Kidney tubule cell (primary cell): ENCODE measurements at places on chromosomes 2 and 18.

- DNase-seq, result peak; percentile 44
These were observed 87.6 kb downstream of the MAIP1 start for GRCh38 chr2:200042944-200043343.

DNA sequence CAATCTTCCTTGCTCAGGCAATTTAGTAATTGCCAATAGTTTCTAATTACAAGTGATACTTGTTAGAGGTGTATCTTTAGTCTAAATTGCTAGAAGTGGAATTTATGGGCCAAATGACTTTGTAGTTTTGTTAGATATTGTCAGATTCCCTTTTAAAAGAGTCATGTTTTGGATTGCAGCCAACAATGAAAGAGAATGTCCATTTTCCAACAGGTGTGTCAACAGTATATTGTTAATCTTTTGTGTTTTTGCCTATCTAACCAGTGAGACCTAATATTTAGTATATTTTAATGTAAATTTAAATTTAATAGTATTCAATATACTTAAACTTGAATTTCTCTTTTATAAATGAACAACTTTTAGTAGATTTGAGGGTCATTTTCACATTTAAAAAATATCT lies 259.4 kb upstream of the ETAA1 start:
- peak; percentile 19 for DNase-seq

- DNase-seq, result no peak
These were observed 496.7 kb upstream of the MYT1L start for GRCh38 chr2:2827761-2828221.

DNA sequence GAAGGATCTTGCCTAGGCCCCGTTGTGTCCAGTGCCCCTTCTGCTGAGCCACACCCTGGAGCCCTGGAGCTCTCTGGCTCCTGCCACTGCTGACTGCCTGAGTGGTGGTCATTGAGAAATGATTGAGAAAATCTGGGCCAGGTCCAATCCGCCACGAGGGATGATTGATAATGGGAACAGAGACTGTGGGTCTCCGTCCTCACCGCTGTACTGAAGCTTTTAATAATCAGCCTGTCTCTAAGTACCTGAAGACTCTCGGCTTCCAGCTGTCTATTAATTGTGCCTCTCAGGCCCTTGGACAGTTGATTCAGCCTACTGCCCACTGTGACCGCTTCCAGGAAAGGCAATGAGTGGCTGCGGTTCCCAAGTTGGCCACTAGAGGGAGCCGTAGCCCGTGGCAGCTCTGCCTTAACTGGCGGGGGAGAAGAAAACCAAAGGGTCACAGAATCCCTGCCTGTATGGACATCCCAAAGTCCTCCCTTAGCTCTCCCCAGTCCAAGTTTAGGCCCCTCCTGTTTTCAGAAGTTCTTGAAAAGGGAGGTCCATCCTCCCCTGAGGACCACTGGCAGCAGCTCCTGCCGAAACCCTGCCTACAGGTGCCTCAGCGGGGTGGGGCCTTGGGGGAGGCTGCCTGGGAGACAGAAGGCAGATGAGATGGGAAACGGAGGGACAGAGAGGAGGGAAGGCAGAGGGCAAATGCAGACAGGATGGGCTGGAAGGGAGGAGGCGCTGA lies 213.6 kb downstream of the TNS1 start:
- DNase-seq, result peak; percentile 72

GRCh38 chr2:64637000-64637635 lies 16.6 kb downstream of the SERTAD2 start:
- no peak for DNase-seq

GRCh38 chr2:84880645-84881521 lies at the start of gene TRABD2A:
Gene TRABD2A (minus strand): TSS chr2:84881084. CDS start chr2:84881039, 45 bp downstream.
- DNase-seq, result no peak

DNA sequence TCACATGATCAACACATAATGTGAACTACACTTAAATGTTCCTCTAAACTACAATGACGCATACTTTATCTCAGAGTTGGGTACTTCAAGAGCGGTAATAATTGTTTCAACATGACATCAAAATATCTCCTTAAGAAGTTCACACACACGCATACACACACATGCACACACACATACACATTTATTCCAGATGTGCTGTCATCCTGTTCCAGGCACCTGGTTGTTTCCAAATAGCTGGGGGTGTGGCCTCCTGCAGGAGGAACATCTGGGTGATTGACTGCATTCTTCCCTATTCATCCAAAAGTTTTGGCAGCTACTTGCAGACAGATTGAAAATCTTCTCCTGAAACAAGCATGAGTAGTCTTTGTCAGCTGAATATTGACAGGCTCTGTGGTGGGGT lies 37.9 kb upstream of the PIK3C3 start:
- DNase-seq, result no peak

GRCh38 chr2:79876430-79876829 lies 363.6 kb downstream of the CTNNA2 start:
- DNase-seq, result peak; percentile 24

DNA sequence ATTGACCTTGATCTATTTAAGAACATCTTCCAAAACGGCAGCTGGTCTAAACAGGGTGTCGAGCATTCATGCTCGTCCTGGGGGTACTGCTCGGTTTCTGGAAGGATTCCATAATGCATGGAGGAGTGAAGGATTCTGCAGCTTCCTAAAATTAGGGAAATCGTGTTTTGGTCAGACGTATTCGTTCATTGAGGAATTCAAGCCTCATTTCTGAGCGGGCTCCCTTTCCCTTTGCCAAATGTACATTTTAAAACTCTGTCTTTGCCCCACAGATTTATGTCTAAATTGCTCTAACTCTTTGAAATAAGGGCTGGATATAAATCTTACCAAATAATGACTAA lies 144.0 kb downstream of the BCL11A start:
- no peak for DNase-seq

GRCh38 chr2:182280118-182280517 lies 146.7 kb downstream of the PDE1A start:
- DNase-seq, result peak; percentile 39

- DNase-seq, result no peak
These were observed 34.2 kb downstream of the PMS1 start for GRCh38 chr2:189818249-189819038.

DNA sequence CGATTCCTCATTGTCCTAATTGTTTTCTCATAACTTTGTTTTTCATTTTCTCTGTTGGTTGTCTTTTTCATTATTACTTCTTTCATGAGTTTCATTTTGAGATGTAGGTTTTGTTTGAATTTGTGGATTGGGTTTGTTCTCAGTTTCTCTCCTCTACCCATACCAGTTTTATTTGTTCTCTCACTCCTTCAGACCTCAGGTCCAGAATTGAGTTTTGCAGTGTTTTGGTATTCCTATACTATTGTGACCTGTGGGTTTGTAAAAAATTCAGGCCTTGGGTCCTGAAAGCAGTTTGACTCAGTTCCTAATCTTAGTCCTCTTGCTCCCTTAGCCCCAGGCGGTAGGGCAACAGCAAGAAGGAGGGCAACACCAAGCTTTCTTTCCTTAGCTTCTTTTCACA lies 28.3 kb upstream of the UBE2E3 start:
- no peak for DNase-seq

- DNase-seq, result peak; percentile 81
These were observed 21.6 kb upstream of the SPATA3 start for GRCh38 chr2:230974096-230974913.

DNA sequence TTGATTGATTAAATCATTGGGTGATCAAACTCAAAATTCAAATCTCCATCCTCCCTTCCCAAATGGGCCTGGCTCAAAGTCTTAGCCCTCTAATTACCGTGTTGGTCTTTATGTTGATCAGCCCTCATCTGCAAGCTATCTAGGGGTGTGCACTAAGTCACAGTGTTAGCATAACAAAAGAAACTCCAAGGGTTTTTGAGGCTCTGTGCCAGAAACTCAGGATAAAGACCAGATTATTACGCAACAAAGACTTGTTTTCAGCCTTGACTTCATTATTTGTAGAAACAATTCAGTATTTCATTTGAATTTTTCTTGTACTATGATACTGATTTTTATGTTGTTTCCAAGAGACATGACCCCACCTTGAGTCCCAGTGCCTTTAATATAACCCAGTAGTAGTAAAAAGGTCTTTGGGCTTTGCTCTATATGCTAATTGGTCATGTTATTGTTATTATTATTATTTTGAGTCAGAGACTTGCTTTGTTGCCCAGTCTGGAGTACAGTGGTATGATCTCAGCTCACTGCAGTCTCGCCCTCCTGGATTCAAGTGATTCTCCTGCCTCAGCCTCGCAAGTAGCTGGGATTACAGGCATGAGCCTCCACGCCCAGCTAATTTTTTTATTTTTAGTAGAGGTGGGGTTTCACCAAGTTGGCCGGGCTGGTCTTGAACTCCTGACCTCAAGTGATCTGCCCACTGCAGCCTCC lies 13.9 kb downstream of the PSMD14 start:
- no peak for DNase-seq

DNA sequence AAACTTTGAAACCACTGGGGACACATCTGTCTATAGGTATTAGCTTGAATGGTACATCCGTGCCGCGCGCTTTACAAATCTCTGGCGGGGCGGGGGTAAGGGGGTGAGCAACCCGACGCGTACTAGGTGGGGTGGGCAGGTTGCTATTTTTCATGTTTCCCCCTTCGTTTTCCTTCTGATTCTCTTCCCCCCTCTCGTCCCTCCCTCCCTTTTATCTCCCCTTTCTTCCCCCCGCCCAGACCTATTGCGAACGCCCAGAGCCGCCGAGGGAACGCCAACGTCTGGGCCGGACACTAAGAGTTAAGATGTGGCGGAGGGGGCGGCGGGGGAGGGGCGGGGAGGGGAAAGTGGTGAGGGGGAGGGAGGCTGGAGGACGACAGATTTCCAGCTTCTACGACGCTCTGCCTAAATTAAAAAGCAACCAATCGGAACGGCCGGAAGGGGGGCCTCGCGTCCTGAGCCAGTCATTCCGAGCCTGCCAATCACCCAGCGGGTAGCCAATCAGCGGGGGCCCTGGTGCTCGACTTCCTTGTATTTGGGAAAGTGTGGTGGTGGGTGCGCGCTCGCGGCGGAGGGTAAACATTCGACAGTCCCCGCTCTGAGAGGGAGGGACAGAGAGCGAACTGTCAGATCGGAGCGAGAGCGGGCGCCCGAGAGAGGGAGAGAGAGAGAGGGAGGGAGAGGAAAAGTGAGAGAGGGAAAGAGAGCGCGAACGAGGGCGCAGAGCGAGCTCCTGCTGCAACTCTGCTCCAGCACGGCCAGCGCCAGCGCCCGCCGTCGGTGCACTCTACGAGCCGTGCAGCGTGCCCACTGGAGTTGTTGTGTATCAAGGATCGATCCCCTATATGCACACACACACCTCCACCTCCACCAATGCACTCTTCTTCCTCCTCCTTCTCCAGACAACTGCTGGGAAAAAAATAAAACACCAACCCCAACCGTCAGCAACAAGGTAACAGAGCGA lies at the start of gene POU3F3:
POU3F3 (plus strand) TSS at position 582 of the 964 bp plus-strand sequence. CDS start 1,396 bp downstream, outside the sequence.
- DNase-seq, result peak; percentile 99

- peak; percentile 24 for DNase-seq
These were observed 112.5 kb downstream of the PIK3C3 start for GRCh38 chr18:42067518-42067917.

- no peak for DNase-seq
These were observed 33.9 kb upstream of the DOCK10 start for GRCh38 chr2:225076125-225076524.

- no peak for DNase-seq
These were observed 75.6 kb upstream of the APCDD1 start for GRCh38 chr18:10378688-10379420.

DNA sequence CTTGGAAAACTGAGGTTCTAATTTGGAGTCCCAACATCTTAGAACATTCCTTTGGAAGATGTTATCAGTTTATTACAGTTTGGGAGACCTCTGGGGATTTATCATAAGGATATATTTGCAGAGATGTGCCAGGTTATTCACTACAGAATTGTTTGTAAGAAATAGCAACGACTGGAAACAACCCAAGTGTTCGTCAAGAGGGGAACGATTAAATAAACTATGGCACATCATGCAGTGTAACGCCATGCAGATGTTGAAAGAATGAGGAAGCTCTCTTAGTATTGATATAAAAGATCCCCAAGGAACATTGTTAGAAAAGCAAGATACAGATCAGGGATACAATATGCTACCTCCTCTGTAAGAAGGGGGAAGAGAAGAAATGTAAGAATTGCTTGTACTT lies 210.6 kb downstream of the TMEM247 start:
- DNase-seq, result no peak

DNA sequence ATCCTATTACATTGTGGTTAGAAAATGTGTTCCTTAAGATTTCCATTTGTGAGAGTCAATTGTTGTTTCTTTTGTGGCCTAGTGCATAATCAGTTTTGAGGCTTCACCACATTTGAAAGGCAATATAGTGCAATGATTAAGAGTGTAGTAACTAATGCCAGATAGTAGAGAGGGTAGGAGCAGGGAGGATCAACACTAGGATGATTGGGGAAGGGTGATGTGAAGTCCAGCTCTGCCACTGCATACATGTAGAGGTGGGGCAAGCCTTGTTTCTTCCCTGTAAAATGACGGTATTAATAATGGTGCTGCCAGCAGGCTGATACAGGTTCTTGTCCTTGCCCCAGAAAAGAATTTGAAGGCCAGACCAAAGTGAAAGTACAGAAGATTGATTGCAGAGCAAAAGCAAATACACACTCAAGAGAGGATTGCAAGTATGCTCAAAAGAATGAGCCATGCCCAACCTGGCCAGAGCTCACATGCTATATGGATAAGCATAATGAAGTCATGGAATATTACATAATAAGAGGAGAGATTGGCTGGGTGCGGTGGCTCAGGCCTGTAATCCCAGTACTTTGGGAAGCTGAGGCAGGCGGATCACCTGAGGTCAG lies 8.0 kb downstream of the SP100 start:
- DNase-seq, result peak; percentile 38

GRCh38 chr2:156756516-156756915 lies 320.3 kb downstream of the GPD2 start:
- DNase-seq, result no peak

- DNase-seq, result peak; percentile 73
These were observed 71.5 kb downstream of the SFXN5 start for GRCh38 chr2:72999729-73000725.

DNA sequence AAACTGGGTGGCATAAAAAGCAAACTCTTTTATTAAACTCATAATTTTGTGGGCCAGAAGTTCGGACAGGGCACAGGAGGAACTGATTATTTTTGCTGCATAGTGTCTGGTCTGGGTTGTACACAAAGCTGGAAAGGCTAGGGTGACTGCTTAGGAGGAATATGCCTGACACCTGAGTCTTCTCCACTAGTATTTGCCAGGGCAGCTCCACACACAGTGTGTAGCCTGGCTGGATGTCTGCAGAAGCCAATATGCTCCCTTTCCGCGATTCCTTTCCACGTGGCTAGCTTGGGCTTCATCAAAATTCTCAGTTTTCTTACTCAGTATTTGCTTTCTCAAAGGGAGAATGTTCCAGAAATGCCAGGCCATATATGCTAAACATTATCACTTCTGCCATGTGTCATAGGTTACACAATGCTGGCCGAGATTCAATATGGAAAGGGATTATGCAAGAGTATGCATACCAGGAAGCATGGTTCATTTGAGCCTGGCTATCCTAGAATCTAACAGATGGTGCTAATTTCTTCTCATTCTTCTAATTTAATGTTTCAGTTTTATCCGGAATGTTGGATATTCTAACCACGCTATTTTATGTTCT lies 142.7 kb upstream of the DOK6 start:
- DNase-seq, result peak; percentile 58

- DNase-seq, result no peak
These were observed 91.9 kb upstream of the FN1 start for GRCh38 chr2:215527736-215528135.
